ENCODE measurements at places on chromosomes 4 and X.

- no peak for DNase-seq
Measured at GRCh38 chr4:78707793-78708192, 68.4 kb upstream of the BMP2K start.

GRCh38 chrX:56788229-56788628 is 59.2 kb downstream of the NBDY start:
- no peak for DNase-seq

GRCh38 chrX:78950009-78950835 is 5.0 kb downstream of the P2RY10 start:
- no peak for DNase-seq

DNA sequence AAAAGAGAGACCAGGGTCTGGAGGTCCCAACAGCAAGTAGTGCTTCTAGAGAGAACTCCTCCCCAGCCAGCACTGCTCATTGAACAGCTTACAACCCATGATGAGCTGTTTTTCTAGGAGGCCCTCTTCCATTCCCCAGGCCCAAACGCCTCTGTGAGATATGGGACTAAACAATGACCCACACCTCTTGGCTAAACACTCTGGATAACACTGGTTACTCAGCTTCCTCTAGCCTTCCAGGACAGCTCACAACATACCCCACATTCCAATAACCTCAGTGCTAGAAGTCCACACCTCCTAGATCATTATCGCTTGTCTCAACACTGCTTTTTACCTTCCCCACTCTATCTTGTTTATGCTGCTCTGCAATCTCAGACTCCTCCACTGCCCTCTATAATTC is 35.4 kb upstream of the PGRMC2 start:
- no peak for DNase-seq

DNA sequence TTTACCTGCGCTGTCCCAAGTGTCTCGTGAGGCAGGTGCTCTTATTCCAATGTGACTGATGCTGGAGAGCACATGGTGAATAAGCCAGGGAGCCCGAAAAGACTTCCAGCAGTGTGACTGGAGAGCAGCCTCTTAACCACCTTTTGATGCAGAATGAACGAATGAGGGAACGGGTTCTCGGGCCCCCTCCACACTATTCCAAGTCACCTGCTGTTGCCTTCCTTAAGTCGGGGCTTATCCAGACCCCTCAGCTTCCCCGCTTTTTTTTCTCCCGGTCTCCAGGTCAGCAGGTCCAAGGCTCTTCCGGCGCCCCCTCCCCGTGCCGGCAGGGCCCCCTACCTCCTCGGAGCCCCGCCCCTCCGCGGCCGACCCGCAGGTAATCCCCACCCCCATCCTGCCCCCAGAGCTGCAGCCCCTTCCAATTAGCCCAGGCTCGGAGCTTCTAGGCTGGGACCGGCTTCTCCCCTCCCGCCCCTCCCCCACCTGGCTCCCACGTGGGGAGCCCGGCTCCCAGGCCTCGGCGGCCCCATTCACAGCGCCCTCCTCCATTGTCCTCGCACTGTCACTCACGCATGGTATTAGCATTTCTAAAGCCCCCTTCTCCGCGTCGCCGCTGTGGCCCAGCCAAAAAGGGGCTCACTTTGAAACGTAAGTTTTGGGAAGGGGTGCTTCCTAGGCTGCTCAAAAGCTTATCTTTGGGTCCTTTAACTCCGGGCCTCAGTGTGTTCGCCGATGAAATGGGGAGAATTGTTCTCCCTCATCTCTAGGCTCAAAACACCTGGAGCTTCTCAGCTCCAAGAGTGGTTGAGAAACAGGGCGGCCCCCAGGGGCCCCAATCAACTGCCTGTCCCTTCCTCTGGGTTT is 56.2 kb upstream of the PJA1 start:
- no peak for DNase-seq

- DNase-seq: no peak
Measured at GRCh38 chrX:136493011-136493410, 4.4 kb upstream of the HTATSF1 start.

GRCh38 chrX:30577362-30577991 is at the start of gene TASL:
Gene TASL, minus strand, starts transcription at chrX:30577766. Its CDS starts 17,411 bp downstream, at chrX:30560355.
- peak; percentile 46 for DNase-seq

GRCh38 chrX:147217334-147217733 is 402.8 kb upstream of the CXorf51A start:
- DNase-seq: no peak

GRCh38 chrX:57652705-57653104 is 27.4 kb downstream of the NLRP2B start:
- no peak for DNase-seq

DNA sequence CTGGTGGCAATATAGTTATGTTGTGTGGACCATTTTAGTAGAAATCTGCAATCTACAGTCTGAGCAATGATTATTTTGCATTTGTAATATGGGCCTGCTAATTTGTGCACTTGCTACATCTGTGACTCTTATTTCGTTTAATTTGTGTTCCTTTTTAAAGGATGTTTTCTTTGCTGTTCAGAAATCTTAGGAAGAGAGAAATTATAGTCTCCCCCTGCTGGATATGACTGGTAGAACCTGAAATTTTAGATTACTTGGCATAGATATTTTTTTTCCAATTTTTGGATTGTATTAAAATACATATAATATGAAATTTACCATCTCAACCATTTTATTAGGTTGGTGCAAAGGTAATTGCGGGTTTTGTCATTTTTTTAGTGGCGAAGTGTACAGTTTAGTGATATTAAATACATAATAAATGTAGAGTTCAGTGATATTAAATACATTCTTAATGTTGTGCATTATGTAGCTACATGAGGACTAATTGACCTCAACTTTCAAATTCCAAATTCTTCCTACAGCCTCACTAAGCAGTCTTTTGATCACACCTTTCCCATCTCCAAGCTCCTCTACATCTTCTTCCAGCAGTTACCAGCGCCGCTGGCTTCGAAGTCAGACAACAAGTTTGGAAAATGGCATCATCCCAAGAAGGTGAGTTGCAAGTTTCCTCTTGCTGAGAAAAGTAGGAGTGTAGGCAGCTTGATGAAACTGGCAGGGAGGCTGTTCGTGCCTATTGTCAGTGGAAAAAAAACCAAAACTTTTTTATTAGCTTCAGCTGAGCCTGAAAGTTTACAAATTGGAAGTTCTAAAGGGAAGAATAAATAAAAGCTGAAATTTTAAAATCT is 82.2 kb downstream of the FNIP2 start:
- peak; percentile 17 for DNase-seq

DNA sequence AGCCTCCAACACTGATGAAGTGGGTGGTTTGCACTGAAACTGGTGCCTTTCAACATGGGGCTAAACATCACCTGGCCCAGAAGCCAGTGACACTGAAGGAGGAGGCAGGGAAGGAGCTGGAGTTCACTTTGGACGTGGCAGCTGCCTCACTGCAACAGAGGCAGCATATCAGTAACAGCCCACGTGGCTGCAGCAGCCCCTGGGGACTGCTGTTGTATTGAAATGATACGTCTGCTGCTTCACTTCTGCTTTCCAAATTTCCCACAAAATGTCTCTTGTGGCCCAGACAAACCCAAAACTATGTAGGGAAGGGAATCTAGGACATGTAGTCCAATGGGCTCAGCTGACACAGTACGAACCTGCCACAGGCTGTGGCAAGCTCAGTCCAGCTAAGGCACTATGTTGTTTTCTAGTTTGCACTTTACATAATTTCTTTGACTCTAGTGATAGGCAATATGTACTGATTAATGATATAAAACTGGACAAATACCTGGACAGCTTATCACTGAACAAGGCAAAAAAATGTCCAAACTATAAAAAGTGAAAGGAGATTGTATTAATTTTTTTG is 84.7 kb upstream of the RAPGEF2 start:
- peak; percentile 67 for DNase-seq

DNA sequence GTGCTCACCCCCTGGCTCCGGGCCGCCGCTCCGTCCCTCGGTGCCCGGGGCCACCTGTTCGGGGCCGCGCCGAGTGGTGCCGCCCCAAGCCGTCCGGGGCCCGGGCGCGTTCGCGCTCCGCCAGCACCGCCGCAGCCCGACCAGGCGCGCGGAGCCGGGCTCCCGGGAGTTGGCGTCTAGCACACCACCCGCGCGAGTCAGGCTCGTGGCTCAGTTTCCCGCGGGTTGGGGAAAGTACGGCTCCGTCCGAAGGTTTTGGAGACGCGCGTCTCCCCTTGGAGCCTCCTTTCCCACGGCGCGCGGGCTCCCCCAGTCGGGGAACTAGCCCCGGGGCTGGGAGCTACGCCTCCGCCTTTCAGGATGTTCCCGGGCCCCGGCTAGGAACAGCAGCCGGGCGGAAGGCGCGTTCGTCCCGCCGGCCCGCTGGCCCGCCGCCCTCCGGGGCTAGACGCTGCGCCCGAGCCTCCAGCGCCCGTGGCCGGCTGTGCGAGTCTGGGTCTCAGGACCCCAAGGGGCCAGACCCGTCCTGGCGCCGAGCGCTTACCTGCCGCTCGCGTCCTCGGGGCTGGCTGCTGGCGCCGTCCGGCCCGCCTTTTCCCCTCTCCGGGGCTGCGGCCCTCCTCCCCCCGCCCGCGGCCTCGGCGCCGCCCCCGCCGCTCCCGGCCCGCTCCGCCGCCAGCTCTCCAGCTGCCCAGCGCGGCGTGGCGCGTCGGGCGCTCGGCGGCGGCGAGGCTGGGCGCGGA is at the start of gene ADGRG2:
ADGRG2 (minus strand) TSS at position 571 of the 743 bp plus-strand sequence. CDS start 53,634 bp downstream, outside the sequence.
- peak; percentile 27 for DNase-seq

DNA sequence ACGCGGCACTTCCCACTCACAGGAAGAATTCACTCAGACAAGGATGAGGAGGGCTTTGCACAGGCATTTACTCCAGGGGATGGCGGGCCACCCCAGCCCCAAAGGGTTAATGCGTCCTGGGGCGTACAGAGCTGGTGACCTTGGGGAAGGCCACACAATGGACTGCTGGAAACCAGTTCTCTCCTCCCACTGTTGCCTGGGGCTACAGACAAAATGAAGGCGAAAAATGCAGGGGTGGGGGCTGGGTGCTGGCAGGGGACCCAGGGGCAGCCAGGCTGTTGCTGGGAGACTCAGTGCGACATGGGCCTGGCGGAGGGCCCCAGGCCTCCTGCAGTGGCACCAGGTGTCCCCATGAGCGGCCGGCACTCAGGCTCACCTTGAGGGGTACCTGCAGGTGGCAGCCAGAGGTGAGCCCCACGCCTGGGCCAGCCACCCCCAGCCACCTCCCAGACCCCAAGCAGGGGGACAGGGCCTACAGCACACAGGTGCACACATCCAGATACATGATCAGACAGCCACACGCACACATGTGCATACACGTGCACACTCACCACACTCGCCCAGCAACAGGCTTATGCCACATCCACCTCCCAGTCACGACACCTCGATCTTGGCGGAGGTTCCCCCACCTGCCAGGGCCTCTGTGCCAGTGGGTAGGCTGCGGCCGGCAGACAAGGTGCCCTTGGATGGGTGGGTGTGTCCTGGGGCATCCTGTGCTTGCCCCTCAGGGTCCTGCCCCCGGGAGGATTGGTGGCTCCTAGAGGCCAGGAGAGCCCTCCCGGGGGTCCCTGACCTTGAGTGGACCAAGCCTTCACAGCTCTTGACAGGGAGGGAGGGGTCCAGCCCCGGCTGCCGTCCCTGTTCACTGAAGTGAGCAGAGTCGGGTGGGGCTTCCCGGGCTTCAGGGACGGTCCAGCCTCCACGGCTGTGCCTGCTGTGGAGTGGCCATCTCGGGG is 13.1 kb downstream of the NAT8L start:
- DNase-seq: no peak

- DNase-seq: no peak
Measured at GRCh38 chr4:156609421-156609820, 362.2 kb downstream of the PDGFC start.

- DNase-seq: no peak
Measured at GRCh38 chrX:120260369-120260768, 9.8 kb downstream of the ZBTB33 start.

GRCh38 chrX:24993879-24994278 is 21.9 kb downstream of the ARX start:
- DNase-seq: no peak

- DNase-seq: no peak
Measured at GRCh38 chr4:6414578-6414977, 57.8 kb downstream of the PPP2R2C start.

DNA sequence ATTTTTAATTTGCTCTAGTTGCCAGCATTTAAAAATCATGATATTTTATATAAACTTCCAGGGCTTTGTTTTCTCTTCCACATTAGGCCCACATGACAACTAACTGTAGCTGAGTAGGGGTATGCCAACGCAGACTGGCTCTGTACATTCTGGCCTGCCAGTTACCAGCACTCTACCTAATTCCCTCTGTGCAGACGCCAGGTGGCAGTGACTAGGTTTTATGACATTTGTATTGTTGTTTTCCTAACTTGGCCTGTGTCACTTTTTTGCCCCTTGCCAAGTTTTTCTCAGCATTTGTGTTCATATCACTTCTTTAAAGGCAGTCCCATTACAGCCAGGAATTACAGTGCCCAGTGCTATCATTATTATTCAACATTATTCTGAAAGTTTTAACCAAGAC is 347.5 kb downstream of the NKX6-1 start:
- DNase-seq: no peak

DNA sequence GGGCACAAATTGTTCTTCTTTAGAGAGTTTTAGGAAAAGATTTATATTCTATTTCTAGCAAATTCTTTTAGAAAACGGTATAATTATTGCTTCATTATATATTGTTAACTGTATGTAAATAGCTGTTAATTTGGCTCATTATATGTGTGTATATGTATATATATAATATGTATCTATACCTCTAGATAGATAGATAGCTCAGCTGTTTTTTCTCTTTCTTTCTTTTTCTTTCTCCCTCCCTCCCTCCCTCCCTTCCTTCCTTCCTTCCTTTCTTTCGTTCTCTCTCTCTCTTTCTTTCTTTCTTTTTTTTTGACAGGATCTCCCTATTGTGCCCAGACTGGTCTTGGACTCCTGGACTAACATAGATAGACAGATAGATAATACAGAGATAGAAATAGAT is 1538.8 kb downstream of the PCDH7 start:
- no peak for DNase-seq

DNA sequence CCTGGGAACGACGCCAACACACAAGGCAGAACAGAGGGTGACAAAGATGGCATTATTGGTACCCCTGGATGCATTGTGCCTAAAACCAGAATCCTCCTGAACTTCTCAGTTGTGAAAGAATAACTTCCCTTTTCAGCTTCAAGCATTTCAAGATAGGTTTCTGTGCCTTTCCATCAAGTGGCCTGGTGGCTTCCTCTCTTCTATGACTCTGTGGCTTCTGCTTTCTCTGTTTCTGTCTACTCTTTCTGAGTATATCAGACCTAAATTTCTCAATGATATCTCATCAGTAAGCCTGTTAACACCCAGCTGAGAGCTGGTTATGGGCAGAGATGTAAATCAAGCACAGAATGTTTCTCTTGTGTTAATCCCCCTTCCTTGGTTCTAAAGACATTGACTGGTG is 21.4 kb upstream of the FAM9B start:
- DNase-seq: no peak

DNA sequence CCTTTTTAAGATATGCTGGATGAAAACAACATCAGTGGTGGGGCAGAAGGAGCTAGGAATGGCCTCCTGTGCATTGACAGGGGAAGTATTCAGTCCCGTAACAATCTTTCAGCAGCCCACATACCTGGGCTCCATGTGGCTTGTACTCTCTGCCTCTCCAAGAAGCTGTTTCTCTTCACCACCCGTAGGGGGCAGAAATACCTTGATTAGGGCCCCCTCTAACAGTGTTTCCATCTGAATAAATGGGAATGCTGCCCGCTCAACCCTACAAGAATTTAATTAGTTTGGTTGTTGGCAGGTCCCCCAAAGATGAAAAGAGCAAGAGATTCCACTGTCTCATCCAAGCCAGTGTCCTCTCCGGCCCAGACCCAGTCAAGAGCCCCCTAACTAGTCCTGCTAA is 155.2 kb downstream of the SMIM20 start:
- DNase-seq: peak; percentile 54

All from GM20000 (cell line).